Stimulated activated naive CD4-positive, alpha-beta T cell (primary cell): ENCODE measurements at places on chromosomes 4 and X.

DNA sequence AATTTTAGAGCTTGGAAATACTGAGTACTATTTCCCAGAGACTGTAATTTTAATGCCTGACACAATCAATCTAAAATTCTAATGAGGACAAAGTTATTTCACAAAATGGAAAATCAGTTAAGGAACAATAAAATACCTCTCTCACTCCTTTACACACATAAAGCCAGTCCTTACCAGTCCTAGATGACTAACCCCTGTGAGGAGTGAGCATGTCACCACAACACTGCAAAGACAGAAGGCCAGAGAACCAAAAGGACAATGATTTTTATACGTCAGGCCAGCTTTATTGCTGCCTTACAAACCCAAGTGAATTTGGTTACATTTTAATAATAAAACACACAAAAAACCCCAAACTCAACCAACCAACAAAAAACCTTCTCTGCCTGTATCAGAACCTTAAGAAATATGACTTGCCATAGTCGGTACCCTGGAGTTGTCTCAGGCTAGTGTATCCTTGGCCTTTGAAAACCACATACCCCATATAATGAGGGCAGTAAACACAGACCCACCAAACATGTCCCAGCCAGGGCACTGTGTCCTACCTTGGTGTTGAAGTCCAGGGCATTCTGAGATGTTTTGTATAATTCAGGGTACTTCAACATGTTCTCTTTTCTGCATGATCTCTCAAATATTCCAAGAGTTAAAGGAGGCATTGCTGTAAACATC lies 57.6 kb downstream of the SHISA3 start:
- no peak for DNase-seq

DNA sequence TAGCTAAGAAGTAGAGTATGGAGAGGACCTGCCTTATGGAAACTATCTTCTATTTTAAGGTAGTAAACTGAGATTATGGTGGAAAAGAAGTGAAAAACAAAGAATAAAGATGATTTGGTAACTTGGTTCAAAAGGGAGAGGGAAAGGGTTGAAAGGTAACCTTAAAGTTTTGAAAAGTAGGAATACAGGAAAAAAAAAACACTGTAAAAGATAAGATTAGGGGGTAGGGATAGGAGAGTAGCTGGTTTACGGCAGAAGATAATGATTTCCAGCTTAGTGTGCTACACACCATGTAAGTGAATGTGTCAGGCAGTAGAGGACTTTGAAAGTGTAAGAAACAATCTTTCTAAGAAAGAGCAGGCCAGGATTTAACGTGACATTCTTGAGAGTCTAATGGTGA lies 35.3 kb downstream of the FAM13A start:
- no peak for DNase-seq

DNA sequence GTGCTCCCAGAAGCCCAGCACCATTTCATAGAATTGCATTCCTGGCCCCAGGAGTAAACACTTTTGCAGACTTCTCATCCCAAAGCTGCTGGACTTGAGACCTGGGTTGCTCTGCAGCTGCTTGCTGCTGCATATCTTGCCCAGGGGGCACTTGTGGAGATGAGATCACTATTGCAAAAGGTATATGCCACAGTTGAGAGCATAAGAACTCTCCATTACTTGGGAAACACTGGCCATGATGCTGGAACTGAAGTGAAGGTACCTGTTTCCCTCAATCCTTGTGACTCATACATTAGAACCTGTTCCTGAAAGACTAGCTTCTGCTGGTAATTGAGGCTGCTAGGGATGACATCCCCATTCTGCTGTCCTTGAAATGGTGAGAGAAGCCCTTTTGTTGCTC lies 43.1 kb upstream of the WDR1 start:
- DNase-seq = no peak

GRCh38 chrX:38513112-38513742 lies 48.1 kb upstream of the TSPAN7 start:
- DNase-seq = no peak

- no peak for DNase-seq
These were observed 566.2 kb downstream of the DACH2 start for GRCh38 chrX:86714441-86714840.
